Stimulated activated naive CD4-positive, alpha-beta T cell (primary cell): ENCODE measurements at places on chromosomes 2 and 18.

- no peak for DNase-seq
Observed at GRCh38 chr2:239351687-239352086, 49.1 kb downstream of the HDAC4 start.

- no peak for DNase-seq
Observed at GRCh38 chr2:217652761-217653639, 349.8 kb downstream of the TNS1 start.

GRCh38 chr2:118061135-118061955 lies 26.9 kb upstream of the INSIG2 start:
- DNase-seq: no peak

DNA sequence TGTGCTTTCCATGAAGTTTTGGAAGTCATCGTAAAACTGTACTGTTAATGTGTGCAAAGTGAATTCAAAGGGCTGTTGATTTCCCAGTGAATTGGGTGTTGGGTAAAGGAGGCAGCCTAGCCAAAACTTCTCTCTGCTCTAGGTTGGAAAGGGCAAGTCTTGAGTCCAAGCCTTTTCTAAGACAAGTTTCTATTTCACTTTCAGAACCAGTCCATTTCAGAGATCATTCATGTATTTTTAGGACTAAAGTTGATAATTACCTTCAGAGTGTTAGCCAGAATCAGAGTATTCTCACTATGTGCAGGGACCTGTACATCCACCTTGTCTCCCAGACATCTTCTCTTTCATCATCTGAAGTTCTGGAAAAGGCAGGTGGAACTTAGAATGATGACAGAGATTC lies 636.1 kb upstream of the KLHL29 start:
- no peak for DNase-seq

DNA sequence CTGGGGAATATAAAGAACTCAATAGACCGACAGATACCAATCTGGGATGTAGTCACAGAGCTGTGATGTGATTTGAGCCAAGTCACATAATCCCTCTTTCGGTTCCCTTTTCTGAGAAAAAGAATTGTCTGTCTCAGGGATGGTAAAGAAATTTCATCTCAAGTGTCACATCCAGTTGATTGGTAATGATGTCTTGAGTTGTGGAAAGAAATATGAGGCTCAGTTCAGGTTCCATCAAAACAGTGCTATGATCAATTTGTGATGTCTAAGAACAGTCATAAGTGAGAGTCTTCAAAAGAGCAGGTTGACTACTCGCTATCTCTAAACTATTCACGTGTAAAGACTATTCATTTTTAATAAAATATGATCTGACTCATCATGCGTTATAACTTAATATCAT lies 223.3 kb downstream of the METTL4 start:
- DNase-seq: no peak

- no peak for DNase-seq
Observed at GRCh38 chr2:233385489-233386044, 31.3 kb downstream of the DGKD start.
